Upper lobe of left lung (tissue), 6 donors: ENCODE measurements at places on chromosomes 5 and 9. TPM values are rescaled to one million over a fixed set of nuclear protein-coding genes. Genes with fewer than 3 reads are reported as not detected.
A peak's percentile ranks its signal among the peaks of the same experiment; 100 is the strongest.

The FGF10 gene
- total RNA-seq: 1.7 TPM

The ASTN2 gene
- total RNA-seq: 2.0 TPM

The TSLP gene
- not detected for total RNA-seq

GRCh38 chr9:124008303-124008693 is 3.3 kb upstream of the LHX2 start:
- no peak for DNase-seq

- peak; percentile 13 for DNase-seq
These were observed 233.5 kb downstream of the FRMD3 start for GRCh38 chr9:83304686-83305085.

- DNase-seq: no peak
These were observed 136.9 kb upstream of the FBN2 start for GRCh38 chr5:128674837-128675446.

DNA sequence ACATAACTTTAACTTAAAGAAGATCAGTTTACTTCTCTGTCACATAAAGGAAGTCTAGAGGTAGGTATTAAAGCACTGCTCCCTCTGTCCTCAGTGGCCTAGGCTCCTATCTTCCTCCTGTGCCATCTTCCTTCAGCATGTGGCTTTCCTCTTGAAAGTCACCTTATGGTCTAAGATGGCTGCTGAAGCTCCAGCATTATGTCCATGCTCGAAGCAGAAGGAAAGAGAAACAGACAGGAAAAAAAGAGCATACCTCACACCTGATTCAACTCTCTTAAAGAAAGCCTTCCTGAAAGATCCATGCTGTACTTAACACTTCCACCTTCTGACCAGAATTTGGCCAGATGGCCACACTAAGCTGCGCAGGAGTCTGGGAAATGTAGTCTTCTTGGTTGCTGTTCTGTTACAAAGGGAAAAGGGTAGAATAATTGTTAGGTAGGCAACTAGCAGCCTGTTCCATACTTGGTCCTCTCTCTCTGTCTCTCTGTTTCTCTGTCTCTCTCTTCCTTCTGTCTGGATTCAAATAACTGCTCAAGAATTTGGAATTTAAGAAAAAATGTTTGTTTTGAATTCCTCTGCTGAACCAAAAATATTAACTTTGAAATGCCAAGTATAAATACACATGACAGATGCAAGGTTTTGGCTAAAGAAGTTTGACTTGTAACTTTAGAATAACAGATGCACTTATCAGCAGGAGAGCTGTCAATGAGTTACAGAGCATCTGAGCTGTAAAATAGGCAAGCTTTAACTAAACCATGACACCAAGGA is 16.0 kb downstream of the TMEM174 start:
- no peak for DNase-seq

The PCDHB11 gene
- 2.1 TPM for total RNA-seq

The GFRA3 gene
- total RNA-seq: 0.33 TPM

The ZNF608 gene
- 53.9 TPM for total RNA-seq
